BE2C (cell line): ENCODE measurements at places on chromosomes 11 and 22.

GRCh38 chr11:28763876-28764275, 655.7 kb downstream of the METTL15 start:
- no peak for DNase-seq

DNA sequence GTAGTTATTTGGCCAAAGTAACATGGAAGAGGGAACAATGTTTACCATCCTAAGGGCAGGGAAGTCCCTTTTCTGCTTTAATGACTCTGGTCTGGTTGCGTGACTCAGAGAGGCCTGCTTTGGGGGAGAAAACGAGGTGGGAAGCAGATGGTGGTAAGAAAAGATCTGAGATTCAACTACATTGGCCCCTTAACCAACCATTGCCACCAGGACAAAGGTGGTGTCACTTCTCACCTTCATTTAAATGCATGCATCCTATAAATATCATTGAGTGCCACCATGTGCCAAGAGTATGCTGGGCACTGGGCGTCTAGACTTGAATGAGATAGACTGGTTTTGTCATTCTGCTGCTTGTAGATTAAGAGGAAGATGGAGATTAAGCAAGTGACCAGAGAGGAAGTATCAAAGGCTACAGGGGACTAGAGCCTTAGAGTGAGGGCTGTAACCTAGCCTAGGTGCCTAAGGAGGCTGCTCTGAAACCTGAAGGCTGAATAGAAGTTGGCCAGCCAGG, 3.6 kb upstream of the SORL1 start:
- DNase-seq = no peak

- no peak for DNase-seq
These were observed 682 bp downstream of the PGAP2 start for GRCh38 chr11:3808861-3809623.

DNA sequence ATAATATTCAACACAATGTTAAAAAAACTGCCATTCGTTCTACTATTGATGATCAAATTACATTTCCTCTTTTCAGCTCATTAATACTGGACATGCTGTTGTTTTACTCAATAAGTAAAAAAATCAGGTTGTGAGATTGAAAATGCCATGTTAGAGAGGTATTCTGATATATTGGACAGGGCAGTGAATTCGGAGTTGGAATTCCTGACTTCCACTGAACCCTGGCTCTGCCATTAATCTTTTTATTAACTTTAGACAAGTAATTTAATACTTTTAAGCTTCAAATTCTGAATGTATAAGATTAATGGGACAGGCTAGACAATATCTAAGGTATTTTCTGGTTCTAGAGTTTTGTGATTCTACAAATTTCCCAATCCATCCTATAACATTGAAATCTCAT, 12.2 kb upstream of the NOX4 start:
- DNase-seq = no peak

DNA sequence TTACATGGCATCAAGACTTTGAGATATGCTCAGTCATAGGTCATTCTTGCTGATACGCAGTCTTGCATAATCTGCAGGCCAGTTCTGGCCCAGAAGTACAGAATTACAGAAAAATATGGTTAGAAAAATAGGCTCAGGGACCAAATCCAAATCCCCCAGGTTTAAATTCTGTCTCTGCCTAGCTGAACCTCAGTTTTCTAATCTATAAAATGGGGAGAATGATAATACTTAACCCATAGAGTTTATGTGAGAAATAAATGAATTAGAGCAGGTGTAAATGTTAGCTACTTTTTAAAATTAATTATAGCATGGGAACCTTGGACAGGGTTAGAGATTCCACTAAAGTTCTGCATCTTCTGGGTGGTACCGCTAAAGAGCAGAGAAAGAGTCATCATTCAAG, 52.3 kb upstream of the FAM181B start:
- DNase-seq = no peak

- DNase-seq = no peak
These were observed 161.1 kb upstream of the SNX19 start for GRCh38 chr11:131077340-131077739.

- DNase-seq = no peak
These were observed 23.5 kb upstream of the P2RY6 start for GRCh38 chr11:73248526-73249185.

DNA sequence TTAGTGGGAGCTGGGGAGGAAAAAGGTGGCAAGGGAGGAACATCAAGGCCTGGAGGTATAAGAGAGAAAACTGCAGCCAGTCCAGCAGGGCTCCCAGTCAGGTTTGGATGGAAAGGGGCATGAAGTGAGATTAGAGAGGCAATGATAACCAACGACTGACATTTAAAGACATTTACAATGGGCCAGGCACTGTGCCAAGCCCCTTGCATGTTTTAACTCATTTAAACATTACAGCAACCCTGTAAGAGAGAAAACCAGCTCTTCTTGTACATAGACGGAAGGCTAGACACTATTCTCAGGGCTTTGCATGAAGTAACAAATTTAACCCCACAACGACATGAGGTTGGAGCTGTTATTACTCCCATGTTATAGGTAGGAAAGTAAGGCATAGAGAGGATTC, 32.1 kb upstream of the PAK1 start:
- peak; percentile 69 for DNase-seq

DNA sequence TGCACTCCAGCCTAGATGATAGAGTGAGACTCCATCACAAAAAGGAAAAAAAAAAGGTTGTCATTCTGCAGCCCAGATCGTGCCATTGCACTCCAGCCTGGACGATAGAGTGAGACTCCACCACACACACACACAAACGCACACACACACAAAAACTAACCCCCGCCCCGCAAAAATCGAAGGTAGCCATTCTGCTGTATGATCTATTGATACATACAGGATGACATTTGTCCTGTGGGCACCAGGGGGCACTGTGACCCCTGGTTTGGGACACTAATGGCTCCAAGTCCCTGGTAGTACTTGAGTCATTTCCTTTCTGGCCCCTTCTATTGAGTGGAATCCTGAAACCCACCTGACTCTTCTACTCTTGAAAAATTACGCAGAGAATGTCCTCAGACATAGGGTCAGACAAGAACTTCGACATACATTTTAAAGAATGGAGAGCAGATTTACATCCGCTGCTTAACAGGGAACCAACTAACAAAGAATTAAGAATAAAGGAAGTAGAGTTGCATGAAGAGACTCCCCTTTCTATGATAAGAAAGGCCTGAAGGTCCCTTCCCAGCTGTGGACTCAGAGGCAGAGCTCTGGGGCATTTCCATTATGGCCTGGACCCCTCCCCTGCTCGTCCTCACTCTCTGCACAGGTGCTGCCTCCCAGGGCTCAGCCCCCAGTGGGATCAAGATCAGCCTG, 35.0 kb upstream of the PRAME start:
- peak; percentile 67 for DNase-seq

- DNase-seq = no peak
These were observed 31.0 kb downstream of the TST start for GRCh38 chr22:36988075-36988832.

- peak; percentile 29 for DNase-seq
These were observed 60.8 kb upstream of the CCDC179 start for GRCh38 chr11:22920939-22921565.

GRCh38 chr11:130279989-130280388, 34.7 kb downstream of the ZBTB44 start:
- no peak for DNase-seq

- no peak for DNase-seq
These were observed 177.3 kb upstream of the NCAM1 start for GRCh38 chr11:112783945-112784322.

GRCh38 chr11:130465263-130465662, 16.8 kb downstream of the ADAMTS15 start:
- DNase-seq = no peak

DNA sequence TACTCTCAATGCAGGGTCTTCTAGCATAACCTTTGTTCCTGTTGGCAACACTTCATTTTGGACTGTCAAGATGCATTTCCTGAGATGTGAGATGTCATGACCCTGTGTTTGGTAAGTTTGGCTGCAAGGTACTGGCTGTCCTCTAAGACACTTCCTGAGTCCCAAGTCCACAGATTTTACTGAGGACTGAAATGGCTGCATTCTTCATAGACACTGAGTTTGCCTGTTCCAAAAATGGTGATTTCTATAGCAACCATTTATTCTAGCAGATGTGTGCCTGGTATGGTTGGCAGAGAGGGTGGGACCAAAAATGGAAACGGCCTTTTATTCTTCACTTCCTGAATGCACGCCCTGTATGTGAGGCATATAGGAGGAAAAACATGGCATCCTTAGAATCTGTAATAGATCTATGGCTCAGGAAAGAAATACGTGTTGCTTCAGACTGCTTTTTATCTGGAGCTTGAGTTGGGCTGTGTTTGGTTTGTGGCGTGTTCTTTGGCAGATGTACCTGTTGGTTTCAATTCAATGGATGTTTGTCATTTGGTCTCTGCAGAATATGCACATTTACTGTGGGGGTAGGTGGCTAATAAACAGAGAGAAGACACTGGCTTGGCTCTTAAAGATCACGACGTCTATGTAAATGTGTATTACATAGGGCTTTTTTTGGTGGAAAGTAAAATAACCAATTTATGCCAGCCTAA, 62.4 kb downstream of the ZBTB16 start:
- no peak for DNase-seq

DNA sequence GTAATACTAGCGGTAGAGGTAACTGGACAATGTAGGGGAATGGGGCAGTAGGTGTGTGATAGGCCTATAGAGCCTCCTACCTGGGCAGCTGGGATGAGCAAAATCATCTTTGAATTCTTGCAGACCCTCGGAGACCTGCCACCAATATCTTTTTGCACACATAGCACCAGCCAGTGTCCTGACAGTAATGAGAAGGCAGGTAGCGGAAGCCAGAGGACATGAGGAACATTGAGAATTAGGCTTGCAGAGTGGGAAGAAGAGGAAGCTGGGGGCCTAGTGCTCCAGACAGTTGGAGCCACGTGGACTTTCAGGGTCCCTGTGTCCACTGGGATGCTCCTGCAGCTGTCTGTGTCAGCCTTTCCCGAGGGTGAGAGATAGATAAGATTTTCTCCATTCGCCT, 17.2 kb upstream of the SYT13 start:
- DNase-seq = no peak

DNA sequence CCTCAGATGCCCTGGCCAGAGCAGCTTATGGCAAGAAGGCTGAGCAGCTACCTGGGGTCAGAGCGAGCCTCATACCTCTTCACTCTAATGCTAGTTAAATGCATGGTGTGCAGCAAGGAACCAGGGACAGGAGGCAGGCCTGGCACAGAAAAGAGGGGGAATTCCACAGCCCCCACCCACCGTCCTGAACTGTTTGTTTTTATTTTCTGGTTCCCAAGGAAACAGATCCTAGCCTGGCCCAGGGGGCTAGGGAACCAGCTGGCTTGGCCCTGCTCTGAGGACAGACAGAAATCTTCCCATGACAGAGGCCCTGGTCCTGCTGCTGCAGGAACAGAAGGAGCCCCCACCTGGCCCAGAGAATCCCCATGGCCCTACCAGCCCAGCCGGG, 40.4 kb downstream of the SLCO2B1 start:
- DNase-seq = no peak

DNA sequence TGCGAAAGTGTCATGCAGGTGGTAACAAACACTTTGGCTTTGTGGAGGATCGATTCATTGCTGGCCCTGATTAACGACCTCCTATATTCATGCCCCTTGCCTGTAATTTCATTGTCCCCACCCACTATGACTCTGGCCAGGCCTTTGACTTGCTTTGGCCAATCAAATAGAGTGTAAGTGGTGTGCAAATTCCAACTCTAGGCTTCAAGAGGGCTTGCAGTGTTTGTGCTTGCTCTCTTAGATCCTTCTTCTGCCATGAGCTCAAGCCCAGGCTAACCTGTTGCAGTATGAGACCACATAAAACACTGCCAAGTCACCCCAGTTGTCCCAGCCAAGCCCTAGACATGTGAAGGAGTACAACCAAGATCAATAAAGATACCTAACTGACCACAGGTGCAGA, 48.0 kb downstream of the RCN1 start:
- DNase-seq = no peak

GRCh38 chr22:27989758-27990450, 70.8 kb upstream of the PITPNB start:
- DNase-seq = no peak

DNA sequence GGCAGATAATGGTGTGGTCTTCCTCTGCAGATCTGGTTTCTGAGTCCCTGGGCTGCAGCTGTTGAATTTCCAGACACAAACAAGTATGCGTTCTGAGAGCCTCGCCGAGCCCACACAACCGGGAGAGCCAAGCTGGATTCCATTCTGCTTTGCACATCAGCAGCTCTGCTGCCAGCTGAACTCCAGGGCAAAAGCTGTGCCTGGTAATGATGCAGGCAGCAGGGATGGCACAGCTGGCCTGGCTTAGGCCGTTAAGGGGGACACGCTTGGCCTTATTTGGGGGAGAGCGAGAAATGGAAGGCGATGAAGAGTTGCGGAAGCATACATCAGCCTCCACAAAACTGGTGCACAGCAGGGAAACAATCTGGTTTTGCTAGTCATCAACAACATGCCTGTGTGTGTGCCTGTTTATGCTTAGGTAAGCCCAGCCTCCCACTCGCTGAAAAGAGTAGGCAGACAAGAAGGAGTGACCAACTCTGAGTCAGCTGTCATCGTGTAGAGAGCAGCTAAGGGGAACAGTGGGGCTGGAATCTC, 25.1 kb downstream of the ADAMTS8 start:
- DNase-seq = no peak

- DNase-seq = no peak
These were observed 26.1 kb downstream of the TMEM184B start for GRCh38 chr22:38246692-38247091.

DNA sequence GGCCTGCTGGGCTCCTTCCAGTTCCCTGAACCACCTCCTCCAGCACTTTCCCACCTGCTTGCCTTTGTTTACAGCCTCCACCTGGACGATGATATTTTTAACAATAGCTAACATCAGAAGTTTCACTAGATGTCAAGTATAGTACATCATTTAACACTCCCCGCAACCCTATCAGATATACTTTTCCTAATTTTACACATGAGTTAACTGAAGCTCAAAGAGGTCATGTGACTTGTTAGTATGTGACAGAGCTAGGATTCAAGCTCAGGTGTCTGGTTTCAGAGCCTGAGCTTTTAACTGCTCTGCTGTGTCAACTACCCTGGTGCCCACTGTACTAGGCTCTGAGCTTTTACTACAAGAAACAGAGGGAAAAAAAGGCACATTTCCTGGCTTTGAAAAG, 14.3 kb upstream of the HPX start:
- DNase-seq = no peak

GRCh38 chr22:30591588-30592359, at the start of gene PES1:
Gene PES1 (minus strand): TSS chr22:30591910. CDS start chr22:30591833, 77 bp downstream.
- peak; percentile 97 for DNase-seq

DNA sequence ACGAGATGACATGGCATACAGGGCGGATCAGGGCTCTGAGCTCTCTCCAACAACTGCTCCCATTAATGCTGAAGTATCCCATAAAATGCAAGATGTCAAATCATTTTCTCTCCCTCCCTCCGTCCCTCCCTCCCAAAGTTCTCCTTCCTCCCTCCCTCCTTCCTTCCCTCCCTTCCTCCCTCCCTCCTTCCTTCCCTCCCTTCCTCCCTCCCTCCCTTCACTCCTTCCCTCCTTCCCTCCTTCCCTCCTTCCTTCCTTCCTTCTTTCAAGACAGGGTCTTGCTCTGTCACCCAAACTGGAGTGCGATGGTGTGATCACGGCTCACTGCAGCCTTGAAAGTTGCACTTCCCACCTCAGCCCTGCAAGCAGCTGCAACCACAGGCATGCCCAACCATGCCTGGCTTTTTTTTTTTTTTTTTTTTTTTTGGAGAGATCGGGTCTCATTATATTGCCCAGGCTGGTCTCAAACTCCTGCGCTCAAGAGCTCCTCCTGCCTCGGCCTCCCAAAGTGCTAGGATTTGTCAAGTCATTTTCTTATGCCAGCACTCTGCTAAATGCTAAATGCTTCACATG, 38.2 kb downstream of the TXN2 start:
- DNase-seq = no peak
